ENCODE measurements at places on chromosomes 6 and 20. TPM values are rescaled to one million over a fixed set of nuclear protein-coding genes. Genes with fewer than 3 reads are reported as not detected.

Gene MAFB
- total RNA-seq = 19.7 TPM

Gene KIF6
- not detected for total RNA-seq

Gene GSTA4
- total RNA-seq = 2.5 TPM

DNA sequence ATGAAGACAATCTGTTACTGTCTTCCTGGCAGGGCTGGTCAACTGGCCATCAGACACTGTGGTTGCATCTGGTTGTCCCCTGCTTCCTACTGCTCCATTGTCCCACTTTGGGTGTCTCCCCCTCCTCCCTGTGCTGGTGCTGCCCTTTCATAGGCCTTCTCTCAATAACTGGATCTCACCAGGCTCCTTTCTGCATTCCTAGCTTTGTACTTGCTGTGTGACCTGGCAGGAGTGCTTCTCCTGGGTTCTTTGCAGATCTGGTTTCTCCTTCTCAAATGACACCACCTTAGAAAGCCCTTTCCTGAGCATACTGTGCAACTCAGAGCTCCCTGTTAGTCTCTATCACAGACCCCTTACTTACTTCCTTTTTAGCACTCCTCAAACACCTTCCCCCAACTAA is 223.0 kb downstream of the BCKDHB start:
- no peak overlapping the region for H3K4me3 ChIP-seq
- H3K27ac ChIP-seq = no peak overlapping the region
- H3K4me1 ChIP-seq = no peaks in the 10 kb centered on the region
- DNase-seq = no peak
- H3K27me3 ChIP-seq = no peaks in the 10 kb centered on the region

DNA sequence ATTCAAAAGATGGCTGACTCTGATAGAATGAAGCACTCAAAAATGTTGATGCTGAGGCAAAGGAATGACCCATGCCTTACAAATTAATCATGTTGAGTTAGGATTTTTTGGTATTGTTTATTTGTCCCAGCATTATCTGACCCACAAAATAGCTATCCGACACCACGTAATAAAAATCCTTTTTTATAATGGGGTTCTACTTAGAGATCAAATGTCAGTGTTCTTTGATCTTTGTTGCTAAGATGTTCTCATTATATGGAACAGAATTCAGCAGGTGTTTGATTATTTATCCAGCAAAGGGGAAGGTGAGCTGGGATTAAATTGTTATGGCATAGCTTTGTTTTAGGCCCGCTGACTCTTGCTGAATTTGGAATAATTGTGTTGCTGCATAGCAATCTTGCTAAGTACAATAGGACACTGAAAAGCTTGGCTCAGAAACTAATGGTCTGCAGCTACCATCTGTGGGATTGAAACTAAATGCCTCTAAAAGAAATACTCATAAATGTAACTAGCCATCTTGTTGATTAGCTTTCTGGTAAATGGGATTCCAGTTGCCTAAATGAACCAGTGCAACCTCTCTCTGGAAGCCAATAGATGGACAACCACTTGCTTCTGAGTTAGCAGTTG is 180.2 kb upstream of the HDAC2 start:
- no peak for DNase-seq
- no peak overlapping the region for H3K27ac ChIP-seq
- no peaks in the 10 kb centered on the region for H3K4me1 ChIP-seq
- no peaks in the 10 kb centered on the region for H3K36me3 ChIP-seq

DNA sequence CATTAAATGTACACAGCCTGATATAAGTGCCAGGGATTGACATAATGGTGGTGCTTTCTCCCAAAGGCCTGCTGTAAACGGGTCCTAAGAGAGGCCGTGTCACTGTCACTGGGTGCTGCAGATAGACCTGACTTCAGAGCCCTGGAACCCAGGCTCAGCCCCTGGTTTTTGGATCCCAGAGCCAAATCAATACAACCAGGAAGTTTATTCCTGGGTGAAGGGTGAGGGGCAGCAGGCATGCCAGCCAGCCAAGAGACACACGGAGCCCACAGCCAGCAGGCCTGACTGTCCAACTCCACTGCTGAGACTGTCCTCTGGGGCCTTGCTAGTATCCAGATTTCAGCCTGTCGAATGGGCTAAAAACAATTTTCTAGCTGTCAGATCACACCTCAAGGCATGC is 12.8 kb upstream of the ARMC12 start:
- H3K36me3 ChIP-seq = no peaks in the 10 kb centered on the region
- H3K4me3 ChIP-seq = no peak overlapping the region
- peaks cover 55% of the 10 kb centered on the region for H3K4me1 ChIP-seq

GRCh38 chr20:21101453-21101931 is 4.7 kb downstream of the LINC00237 start:
- peak overlapping the region; percentile 43 for H3K4me3 ChIP-seq
- H3K27ac ChIP-seq = peak overlapping the region; percentile 44
- H3K36me3 ChIP-seq = no peaks in the 10 kb centered on the region
- H3K27me3 ChIP-seq = peaks cover 79% of the 10 kb centered on the region
- DNase-seq = no peak

DNA sequence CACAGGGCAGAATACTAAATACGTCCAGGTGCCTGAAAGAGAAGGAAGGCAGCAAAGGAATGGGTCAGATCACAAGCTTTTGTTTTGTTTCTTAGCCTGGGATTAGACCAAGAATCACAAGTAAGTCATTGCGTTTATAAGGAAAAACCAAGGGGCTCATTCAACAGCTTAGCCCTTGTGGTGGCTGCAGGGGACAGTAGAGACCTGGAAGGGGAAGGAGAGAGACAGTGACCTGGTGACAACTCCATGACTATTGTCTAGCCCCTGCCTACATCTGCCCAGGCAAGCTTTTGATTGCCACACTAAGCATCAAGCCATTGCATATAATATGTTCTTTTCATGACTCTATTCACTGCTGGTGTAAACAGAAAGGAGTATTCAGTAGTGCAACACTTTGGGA is 30.2 kb upstream of the TBC1D7 start:
- no peak for DNase-seq
- H3K4me3 ChIP-seq = no peak overlapping the region
- no peak overlapping the region for H3K27ac ChIP-seq
- no peaks in the 10 kb centered on the region for H3K27me3 ChIP-seq
- peaks cover 6% of the 10 kb centered on the region for H3K36me3 ChIP-seq

GRCh38 chr6:127460465-127460864 is 1.3 kb upstream of the KIAA0408 start:
- H3K27ac ChIP-seq = no peak overlapping the region
- no peaks in the 10 kb centered on the region for H3K36me3 ChIP-seq
- no peaks in the 10 kb centered on the region for H3K4me1 ChIP-seq
- H3K27me3 ChIP-seq = no peaks in the 10 kb centered on the region

- H3K27me3 ChIP-seq = peaks cover 12% of the 10 kb centered on the region
- DNase-seq = peak; percentile 53
- no peak overlapping the region for H3K4me3 ChIP-seq
- H3K4me1 ChIP-seq = peaks cover 15% of the 10 kb centered on the region
Measured at GRCh38 chr6:130362128-130362527, 3.7 kb upstream of the TMEM200A start.

DNA sequence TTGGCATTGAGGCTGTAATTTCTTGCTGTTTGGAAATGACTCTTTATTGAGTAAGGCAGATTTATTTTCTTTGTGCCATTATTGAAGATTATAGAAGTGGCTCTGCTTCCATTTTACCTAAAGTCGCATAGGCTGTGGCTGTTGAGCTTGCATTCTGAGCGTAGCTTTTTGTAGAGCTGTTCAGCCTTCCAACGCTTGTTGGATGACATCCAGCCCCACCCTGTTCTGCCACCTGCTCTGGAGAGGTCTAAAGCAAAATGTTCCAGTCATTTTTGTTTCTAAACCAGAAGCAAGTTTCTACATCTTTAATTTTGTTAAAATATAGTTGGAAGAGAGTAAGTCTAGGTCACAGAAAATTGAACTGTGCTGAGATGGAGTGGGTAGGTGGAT is 24.4 kb downstream of the UST start:
- no peak overlapping the region for H3K27ac ChIP-seq
- peaks cover 24% of the 10 kb centered on the region for H3K4me1 ChIP-seq
- H3K4me3 ChIP-seq = no peak overlapping the region
- H3K36me3 ChIP-seq = no peaks in the 10 kb centered on the region
- no peaks in the 10 kb centered on the region for H3K27me3 ChIP-seq

- H3K27me3 ChIP-seq = no peaks in the 10 kb centered on the region
- no peaks in the 10 kb centered on the region for H3K36me3 ChIP-seq
- no peak overlapping the region for H3K4me3 ChIP-seq
- H3K4me1 ChIP-seq = no peaks in the 10 kb centered on the region
Measured at GRCh38 chr6:77326029-77326428, 137.3 kb downstream of the HTR1B start.

Gene POPDC3
- not detected for total RNA-seq

DNA sequence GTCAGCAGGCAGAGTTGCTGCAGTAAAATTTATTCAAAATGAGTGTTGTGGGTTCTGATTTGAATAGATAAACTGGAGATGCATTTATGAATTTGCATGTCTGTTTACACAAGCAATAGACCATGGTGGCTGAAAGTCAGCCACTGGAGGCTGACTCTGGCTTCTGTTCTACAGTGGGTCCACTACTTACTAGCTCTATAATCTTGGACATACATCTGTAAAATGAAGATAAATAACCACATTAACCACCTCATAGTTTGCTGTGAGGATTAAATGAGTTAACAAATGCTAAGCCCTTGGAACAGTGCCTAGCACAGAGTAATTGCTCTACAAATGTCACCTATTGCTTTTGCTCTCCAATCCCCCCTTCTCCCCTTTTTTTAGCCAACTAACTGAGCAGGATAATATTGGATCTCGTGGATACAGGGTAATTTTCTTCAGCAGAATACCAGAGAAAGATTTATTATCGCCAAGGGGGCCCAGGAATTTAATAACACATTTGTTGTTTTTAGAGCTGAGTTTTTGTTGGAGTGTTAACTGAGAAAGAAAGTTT is 1.4 kb upstream of the PM20D2 start:
- no peak for DNase-seq
- no peaks in the 10 kb centered on the region for H3K36me3 ChIP-seq
- H3K4me3 ChIP-seq = no peak overlapping the region
- H3K27ac ChIP-seq = no peak overlapping the region
- peaks cover 5% of the 10 kb centered on the region for H3K4me1 ChIP-seq

GRCh38 chr6:110265273-110265672 is 85.0 kb downstream of the CDC40 start:
- H3K4me3 ChIP-seq = no peak overlapping the region
- no peak overlapping the region for H3K27ac ChIP-seq
- H3K27me3 ChIP-seq = no peaks in the 10 kb centered on the region
- H3K4me1 ChIP-seq = no peaks in the 10 kb centered on the region
- no peaks in the 10 kb centered on the region for H3K36me3 ChIP-seq

Gene HLA-DQA2
- 1.4 TPM for total RNA-seq

Gene FGD2
- total RNA-seq = 14.1 TPM

GRCh38 chr6:1242446-1242845 is 69.5 kb upstream of the FOXQ1 start:
- no peak overlapping the region for H3K27ac ChIP-seq
- H3K4me3 ChIP-seq = no peak overlapping the region
- H3K27me3 ChIP-seq = no peaks in the 10 kb centered on the region
- DNase-seq = no peak
- no peaks in the 10 kb centered on the region for H3K36me3 ChIP-seq

GRCh38 chr20:17808357-17808756 is 108.6 kb downstream of the BANF2 start:
- H3K4me3 ChIP-seq = no peak overlapping the region
- no peaks in the 10 kb centered on the region for H3K36me3 ChIP-seq
- H3K4me1 ChIP-seq = no peaks in the 10 kb centered on the region
- no peaks in the 10 kb centered on the region for H3K27me3 ChIP-seq

Gene EFCAB8
- 2.3 TPM for total RNA-seq

DNA sequence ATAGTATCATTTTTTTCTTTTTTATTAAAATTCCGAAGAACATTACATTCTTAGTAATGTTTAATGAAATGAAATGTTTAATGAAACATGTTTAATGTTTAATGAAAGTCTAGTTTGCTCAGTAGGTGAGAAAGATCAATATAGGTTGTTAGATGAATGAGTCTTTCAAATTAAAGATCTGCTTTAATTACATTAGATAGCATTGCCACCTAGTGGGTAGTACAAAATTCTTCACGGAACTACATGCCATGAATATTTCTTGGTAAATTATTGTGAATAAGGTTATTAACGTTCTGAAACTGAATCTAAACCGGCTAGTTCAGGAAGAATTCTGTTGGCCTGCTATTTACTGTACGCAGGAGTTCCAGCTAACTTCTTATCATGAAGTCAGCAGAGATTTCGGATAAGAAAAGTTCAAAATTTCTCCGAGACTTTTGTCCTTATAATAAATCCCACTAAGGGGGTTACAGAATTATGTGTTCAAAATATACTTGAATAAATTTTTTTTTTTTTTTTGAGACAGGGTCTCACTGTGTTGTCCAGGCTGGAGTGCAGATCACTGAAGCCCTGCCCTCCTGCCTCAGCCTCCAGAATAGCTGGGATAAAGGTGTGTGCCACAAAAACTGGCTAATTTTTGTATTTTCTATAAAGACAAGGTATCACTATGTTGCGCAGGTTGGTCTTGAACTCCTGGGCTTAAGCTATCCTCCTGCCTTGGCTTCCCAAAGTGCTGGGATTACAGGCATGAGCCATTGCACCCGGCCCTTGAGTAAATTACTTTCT is 7.9 kb upstream of the GMNN start:
- no peaks in the 10 kb centered on the region for H3K4me1 ChIP-seq
- no peak overlapping the region for H3K27ac ChIP-seq
- no peak overlapping the region for H3K4me3 ChIP-seq
- H3K36me3 ChIP-seq = no peaks in the 10 kb centered on the region
- H3K27me3 ChIP-seq = no peaks in the 10 kb centered on the region
- DNase-seq = no peak

DNA sequence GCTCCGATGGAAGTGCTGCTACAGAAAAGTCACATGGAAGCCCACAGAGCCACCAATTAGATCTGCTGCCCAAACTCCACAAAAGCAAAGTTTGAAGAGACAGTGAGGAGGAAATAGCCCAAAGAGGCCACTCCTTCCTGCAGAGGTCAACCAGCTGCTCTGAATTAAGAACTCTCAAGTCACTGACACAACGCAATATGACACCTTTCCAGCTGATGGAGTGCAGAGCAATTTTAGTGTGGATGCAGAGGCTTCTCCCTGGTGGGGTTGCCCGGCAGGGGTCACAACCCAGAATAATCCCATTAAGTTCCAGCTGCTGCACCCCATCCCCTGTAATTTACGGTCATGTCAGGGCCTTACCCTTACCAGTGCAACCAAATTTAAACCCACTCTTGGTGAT is 361.9 kb upstream of the JARID2 start:
- H3K4me3 ChIP-seq = no peak overlapping the region
- no peaks in the 10 kb centered on the region for H3K27me3 ChIP-seq
- H3K4me1 ChIP-seq = no peaks in the 10 kb centered on the region
- no peaks in the 10 kb centered on the region for H3K36me3 ChIP-seq

GRCh38 chr6:124557873-124558272 is 404.4 kb upstream of the RNF217 start:
- no peak overlapping the region for H3K4me3 ChIP-seq
- no peaks in the 10 kb centered on the region for H3K4me1 ChIP-seq

Gene RBPJL
- total RNA-seq = not detected

Gene LAMA2
- total RNA-seq = 3.6 TPM

GRCh38 chr6:122033564-122034181 is 365.8 kb upstream of the HSF2 start:
- H3K4me1 ChIP-seq = no peaks in the 10 kb centered on the region
- no peak overlapping the region for H3K4me3 ChIP-seq
- no peaks in the 10 kb centered on the region for H3K27me3 ChIP-seq
- no peaks in the 10 kb centered on the region for H3K36me3 ChIP-seq
- peak; percentile 56 for DNase-seq

GRCh38 chr20:56795492-56795891 is 166.4 kb downstream of the TFAP2C start:
- no peaks in the 10 kb centered on the region for H3K36me3 ChIP-seq
- H3K4me3 ChIP-seq = no peak overlapping the region
- no peak overlapping the region for H3K27ac ChIP-seq

GRCh38 chr6:252775-253535 is 39.3 kb upstream of the DUSP22 start:
- H3K36me3 ChIP-seq = no peaks in the 10 kb centered on the region
- H3K27ac ChIP-seq = no peak overlapping the region
- no peaks in the 10 kb centered on the region for H3K27me3 ChIP-seq
